ENCODE measurements at places on chromosomes 12 and 14. TPM values are rescaled to one million over a fixed set of nuclear protein-coding genes. Genes with fewer than 3 reads are reported as not detected.

DNA sequence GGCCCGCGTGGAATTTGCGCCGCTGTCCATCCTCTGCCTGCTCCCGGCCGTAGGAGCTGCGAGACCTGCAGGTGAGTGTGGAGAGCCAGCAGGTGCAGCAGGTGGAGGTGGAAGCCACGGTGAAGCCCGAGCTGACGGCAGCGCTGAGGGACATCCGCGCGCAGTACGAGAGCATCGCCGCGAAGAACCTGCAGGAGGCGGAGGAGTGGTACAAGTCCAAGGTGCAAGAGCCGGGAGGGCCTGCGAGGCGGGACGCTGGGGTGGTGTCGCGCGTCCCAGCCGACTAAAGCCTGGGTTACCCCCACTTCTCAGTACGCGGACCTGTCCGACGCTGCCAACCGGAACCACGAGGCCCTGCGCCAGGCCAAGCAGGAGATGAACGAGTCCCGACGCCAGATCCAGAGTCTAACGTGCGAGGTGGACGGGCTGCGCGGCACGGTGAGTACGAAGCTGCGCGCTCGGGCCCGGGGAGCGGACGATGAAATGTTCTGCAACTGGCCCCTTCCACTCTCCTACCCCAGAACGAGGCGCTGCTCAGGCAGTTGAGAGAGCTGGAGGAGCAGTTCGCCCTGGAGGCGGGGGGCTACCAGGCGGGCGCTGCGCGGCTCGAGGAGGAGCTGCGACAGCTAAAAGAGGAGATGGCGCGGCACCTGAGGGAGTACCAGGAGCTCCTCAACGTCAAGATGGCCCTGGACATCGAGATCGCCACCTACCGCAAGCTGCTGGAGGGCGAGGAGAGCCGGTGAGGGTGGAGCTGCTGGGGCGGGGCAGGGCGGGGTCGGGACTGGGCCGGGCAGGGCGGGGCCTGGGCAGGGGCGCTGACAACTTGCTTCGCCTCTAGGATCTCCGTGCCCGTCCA lies 2.1 kb downstream of the PRPH start:
- no peak for DNase-seq

DNA sequence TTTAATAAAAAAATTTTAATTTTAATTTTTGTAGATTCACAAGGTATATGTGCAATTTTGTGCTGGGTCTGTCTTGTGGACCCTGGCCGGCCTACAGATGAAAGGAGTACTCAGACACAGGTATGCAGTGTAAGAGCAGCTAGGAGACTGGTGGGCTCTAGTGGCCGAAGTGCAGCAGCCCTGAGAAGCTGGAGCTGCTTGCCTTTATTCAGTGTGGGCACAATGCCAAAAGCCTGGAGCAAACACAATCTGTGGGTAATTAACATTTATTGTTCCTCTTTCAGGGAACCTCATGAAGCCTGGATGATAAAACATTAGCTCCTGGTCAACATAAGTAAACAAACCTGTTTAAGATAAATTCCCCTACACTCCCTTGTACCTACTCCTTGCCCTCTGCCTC lies 135.7 kb upstream of the SEL1L start:
- no peak for DNase-seq

- no peak for DNase-seq
These were observed 4.6 kb downstream of the AHNAK2 start for GRCh38 chr14:104973385-104974145.

The XRCC3 gene
- 4.2 TPM for polyA plus RNA-seq

GRCh38 chr14:38900887-38901286 lies 202.1 kb downstream of the SEC23A start:
- DNase-seq, result no peak

Measured in BJ (cell line).